ENCODE measurements at places on chromosomes 1 and 21.

- DNase-seq: no peak
Measured at GRCh38 chr1:87129606-87130005, 199.1 kb upstream of the LMO4 start.

GRCh38 chr1:222828939-222829338, 14.1 kb downstream of the DISP1 start:
- no peak for DNase-seq

DNA sequence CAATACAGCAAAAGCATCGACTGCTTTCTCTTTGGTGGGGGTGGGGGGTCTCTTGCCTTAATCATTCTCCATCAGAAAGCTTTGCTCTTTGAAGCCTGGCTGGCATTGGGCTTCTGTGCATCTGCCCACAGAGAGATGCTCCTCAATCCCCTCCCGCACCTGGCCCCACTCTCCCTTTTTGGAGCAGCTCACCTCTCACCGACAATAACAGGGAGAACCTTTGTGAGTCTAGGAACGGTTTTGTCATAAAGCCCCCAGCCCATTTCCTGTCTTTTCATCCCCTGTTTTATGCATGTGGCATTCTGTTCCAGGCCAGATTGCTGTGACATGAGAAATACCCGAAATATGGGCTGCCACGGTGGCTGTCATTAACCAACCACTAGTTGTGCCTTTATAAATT, 469.0 kb upstream of the VAMP3 start:
- no peak for DNase-seq

DNA sequence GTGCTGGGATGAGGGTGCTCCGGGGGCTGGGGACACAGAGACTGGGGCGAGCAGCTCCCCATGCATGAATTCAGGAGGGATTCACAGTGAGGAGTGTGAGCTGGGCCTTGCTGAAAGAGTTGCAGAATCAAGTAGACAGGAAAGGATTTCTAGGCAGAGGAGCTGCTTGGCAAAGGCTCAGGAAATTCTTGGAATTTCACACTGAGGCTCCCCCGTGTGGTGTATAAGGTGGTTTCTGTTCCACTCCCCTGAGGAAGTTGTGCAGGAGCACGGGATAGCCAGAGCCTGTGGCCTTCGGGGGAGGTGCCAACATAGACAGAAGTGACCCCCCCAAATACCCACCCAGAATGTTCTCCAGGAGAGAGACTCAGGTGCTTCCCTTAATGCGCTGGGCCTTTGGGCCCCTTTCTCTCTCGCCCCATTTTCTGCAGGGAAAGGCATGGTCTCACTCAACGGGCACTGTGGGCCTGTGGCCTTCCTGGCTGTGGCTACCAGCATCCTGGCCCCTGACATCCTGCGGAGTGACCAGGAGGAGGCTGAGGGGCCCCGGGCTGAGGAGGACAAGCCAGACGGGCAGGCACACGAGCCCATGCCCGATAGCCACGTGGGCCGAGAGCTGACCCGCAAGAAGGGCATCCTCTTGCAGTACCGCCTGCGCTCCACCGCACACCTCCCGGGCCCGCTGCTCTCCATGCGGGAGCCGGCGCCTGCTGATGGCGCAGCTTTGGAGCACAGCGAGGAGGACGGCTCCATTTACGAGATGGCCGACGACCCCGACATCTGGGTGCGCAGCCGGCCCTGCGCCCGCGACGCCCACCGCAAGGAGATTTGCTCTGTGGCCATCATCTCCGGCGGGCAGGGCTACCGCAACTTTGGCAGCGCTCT, 58.5 kb upstream of the ACTL8 start:
- peak; percentile 79 for DNase-seq

- DNase-seq: no peak
Measured at GRCh38 chr1:214317300-214317699, 36.3 kb downstream of the SMYD2 start.

DNA sequence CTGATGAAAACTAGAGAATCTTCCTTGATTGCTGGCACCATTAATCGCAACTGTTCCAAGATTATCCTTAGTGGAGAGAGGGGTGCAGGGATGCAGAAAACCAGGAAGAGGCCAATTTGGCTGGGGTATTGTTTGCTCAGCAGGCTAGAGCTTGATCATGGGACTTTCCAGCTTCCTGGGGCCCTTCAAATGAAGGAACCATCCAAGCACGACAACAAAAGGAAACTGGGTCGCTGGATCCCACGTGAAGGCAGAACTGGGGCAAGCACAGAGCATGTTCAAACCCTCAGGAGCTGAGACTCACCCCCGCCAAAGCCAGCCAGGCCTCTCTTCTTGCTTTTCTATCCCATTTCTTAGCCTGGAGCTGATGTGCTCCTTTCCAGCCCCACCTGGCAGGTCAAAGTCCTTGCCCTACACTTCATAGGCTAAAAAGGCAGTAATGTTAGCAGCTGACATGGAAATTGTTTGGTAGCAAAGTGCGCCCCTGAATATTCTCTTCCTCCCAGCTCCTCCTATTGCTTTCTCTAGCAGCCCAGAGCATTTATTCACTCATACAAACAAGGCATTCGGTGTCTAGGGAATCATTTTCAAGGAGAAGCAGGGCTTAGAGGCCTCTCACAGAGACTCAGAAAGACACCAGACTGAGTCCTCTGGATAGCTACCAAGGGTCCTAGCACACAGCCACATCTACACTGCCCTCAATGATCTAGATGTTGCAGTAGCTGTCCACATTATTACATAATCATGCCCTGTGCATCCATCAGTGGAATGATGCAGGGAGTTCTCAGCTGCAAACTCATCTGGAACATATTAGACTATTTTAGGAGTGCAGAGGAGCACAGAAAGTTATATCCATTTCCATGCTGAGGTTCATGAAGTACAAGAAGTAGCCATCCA, 11.5 kb downstream of the KCNA2 start:
- peak; percentile 58 for DNase-seq

DNA sequence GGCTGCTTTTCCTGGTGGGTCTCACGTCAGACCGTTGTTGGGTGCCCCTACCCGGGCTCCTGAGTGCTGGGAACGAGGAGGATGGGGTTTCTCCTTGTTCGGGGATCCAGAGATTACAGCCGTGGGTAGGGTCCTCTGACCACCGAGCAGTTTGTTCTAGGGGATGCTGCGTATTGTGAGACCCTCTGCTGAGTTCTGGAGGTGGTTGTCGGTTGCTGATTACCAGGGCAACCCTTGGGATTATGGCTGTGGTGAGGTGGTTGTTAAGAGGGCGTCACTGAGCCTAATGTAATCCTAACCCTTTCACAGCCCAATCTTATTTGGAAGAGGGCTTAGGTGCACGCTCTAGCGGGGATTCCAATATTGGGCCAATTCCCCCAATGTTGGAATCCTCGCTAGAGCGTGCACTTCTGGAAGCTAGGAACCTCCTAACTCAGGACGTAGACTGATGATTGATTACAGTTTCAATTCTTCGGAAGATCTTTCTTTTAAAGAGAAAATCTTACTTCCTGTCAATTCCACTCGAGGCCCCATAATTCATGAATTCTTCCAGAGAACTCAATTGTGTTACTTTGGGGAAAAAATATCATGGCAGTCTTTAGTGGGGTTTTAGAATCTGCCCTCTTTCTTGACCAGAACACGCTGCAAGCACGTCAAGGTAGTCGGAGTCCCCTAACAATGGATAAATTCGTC, 483 bp downstream of the TCEANC2 start:
- DNase-seq: no peak

- peak; percentile 48 for DNase-seq
Measured at GRCh38 chr1:155174324-155175280, 953 bp downstream of the TRIM46 start.

DNA sequence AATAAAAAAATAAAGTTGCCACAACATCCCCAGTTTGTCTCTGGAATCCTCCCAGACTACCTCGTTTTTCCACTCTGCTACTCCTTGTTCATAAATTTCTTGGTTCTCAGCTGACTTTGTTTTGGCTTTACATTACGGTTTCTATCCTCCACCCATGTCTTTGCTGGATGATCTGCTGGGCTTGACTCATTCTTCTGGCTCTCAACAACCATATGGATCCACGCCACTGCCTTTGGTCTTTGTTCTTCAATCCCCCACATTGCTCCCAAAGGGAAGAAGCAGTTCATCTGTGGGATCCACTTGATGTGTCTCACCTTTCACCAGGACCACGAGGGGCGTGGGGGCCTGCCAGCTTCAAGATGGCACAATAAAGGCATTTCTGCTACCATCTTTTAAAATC, 67.1 kb upstream of the NBL1 start:
- peak; percentile 52 for DNase-seq

- no peak for DNase-seq
Measured at GRCh38 chr1:198919667-198920398, 281.0 kb downstream of the PTPRC start.
